ENCODE measurements at places on chromosomes 5 and 9.

GRCh38 chr5:157116483-157116954 is 7.7 kb upstream of the HAVCR2 start:
- no peak for DNase-seq

GRCh38 chr5:38994324-38994927 is 79.8 kb downstream of the RICTOR start:
- no peak for DNase-seq

DNA sequence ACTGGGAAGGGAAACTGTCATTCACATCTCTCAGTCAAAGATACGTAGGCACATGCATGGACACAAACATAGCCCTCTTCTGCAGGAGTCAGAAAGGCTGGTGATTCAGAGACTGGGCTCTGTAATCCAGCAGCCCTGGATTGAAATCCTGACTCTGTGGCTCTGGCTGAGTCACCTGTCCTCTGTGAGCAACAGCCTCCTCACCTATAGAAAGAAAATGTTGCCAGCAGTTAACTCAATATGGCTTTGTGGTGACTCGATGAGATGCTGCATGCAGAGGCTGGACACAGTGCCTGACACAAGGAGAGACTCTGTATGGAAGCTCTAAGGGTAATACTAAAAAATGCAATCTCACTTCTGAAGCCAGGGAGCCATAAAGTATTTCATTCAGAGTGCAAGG is 23.9 kb upstream of the CDKN2AIPNL start:
- no peak for DNase-seq

- DNase-seq = no peak
Observed at GRCh38 chr9:117247266-117247665, 167.6 kb downstream of the ASTN2 start.

DNA sequence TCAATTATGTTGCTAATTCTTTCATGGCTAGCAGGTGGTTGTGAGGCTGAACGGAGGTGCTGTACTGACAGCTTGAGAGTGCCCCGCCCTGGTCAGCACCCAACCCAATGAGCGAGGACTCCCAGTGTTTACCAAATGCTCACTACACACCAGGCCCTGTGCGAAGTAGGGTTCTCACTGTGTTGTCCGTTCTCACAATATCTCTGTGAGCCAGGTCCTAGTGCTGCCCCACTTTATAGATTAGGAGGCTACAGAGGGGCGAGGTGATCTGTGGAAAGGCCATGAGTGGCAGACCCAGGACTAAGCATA is 28.2 kb downstream of the COL15A1 start:
- no peak for DNase-seq

DNA sequence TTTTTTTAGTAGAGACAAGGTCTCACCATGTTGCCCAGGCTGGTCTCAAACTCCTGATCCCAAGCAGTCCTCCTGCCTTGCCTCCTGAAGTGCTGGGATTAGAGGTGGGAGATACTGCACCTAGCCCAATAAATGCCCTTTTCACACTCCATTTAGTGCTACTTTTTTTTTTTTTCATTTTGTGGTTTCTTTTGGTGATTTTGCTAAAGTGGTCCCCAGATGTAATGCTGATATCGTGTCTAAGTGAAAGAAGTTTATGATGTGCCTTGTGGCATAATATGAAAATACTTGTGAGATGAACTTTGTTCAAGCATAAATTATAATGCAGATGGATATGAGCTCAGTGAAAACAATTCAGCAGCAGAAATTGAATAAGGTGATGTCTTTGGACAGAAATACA is 227.4 kb downstream of the ARHGAP26 start:
- no peak for DNase-seq

DNA sequence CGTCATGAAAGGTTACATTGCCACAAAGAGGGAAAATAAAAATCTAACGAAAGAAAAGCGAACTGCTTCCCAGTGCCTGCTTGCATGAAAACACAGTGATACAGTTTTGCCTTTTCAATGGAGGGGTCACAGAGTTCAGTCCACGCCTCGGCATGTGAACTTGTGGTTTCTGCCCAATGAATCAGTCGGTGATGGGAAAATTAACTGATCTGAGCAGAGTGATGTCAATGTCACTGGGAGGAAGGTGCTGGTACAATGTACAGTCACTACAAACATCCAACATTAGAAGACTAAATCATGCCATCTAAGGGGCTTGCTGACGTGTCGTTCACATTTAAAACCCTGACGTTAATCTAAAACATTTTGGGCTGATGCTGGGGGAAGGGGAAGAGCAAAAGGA is 151.8 kb upstream of the MSX2 start:
- DNase-seq = no peak

GRCh38 chr9:134993996-134994720 is 76.4 kb upstream of the FCN1 start:
- no peak for DNase-seq

Measured in left forelimb (tissue), 1 donor.